ENCODE measurements at places on chromosomes 6 and 20.
A peak's percentile ranks its signal among the peaks of the same experiment; 100 is the strongest.

GRCh38 chr20:50498071-50498776 lies 12.0 kb upstream of the PTPN1 start:
- DNase-seq, result no peak

DNA sequence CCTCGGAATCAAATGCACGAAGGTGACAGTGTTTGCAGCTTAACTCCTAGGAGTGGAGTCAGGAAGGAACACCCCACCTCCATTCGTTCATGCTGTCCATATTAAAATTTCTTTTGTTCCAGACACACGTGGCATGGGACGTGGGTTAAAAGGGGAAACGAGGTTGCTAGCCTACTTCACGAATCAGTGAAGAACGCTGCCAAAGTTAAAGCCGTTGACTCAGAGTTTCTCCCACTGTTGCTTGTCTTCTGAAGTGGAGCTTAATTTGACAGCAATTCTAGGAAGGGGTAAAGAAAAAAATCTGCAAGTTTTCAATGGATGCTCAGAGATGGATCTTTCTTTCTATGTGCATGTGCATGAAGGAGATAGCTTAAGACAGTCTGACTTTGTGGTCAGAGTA lies 499.1 kb downstream of the CD83 start:
- DNase-seq, result no peak

- no peak for DNase-seq
These were observed 333.9 kb upstream of the CNR1 start for GRCh38 chr6:88499845-88500699.

GRCh38 chr6:135577059-135577538 lies 79.6 kb upstream of the AHI1 start:
- DNase-seq, result no peak

- DNase-seq, result no peak
These were observed 95.6 kb downstream of the OPRM1 start for GRCh38 chr6:154134471-154135147.

DNA sequence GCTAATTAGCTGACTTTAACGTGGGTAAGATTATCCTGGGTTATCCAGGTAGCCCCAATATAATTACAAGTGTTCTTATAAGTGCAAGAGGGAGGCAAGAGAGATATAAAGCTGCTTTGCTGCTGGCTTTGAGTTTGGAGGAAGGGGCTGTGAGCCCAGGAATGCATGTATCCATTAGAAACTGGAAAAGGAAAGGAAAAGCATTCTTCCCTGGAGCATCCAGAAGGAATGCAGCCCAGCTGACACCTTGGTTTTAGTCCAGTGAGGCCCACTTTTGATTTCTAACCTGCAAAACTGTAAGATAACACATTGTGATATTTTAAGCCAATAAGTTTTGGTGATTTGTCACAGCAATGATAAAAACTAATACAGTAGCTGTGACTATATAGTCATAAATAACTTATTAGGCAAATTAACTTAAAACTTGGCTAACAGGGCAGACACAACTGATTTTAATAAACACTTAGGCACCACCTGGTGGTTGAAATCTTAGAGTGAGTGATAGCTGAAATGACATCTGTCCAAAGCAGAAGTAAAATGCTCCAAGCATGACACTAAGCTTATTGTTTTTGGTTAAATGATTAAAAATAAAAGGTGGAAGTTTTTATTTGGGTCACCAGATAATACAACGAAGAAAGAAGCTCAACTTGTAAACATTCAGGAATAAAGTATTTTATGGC lies 35.6 kb downstream of the ADGRF4 start:
- DNase-seq, result no peak

DNA sequence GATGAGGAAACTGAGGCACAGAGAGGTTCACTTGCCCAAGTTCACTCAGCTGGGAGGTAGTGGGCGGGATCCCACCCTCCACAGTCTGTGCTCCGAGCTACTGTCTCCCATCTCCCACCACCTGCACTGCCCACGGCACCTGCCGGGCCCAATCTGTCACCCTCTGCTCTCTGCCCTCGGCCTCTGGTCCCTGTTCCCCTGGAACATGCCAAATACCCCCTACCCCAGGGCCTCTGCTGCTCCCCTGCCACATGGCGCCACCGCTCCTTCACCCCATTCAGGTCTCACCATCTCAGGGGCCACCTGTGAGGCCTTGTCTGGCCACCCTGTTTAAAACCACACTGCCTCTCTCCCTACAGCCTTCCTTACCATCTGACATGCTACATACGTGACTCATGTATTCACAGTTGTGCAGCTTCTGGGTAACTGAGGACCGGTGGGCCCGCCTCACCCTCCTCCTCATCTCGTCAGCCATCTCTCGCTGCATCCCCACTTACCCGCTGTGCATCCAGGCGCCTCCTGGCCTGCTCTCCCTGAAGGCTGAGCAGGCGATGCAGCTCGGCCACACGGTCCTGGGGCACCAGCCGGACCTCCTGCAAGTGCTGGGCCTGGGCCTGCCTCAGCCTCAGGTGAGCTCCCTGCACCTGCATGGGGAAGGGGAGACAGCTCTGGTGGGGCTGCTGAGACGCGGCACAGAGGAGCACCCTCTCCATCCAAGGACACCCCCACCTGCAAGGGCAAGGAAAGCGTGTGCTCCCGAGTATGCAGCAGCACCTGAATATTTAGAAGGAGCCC lies 50.6 kb downstream of the GINS1 start:
- DNase-seq, result no peak

DNA sequence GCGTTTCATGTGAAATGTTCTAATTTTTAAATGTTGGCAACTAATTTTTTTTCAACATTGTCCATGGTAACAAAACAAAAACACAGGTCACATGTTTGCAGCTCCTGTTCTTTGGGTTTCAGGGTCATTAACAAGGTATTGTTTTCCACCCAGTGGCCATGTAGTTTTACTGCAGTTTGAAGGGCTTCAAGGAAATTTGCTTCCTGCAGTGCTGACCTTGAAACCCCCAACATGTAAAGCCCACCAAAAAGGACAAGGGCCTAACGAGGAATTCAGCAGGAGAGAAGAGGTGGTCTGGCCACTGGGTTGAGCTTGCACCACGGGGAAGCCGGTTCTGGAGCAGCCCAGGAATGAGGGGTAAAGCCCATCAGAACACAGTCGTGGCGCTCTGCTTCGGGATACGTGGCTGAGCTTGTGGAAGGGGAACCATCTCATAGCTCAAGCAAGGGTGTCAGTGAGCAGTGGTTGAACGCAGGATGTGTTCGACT lies 13.9 kb upstream of the KLHL31 start:
- DNase-seq, result no peak

DNA sequence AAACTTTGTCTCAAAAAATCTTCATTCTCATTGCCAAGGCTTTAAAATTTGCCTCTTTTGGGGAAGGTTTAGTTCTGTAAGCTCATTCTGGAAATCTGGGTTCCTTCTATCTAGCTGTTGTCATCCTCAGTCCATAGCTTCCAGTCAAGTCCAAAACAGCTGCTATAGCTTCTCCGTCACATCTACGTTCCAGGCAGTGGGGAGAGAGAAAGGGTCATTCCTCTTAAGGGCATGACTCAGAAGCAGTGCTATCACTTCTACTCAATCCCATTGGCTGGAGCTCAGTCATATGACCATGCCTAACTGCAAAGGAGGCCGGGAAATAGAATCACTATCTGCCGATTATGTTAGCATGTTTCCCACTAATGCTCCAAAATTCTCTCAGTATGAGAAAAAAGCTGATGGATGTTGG lies 141.4 kb upstream of the PTPN1 start:
- peak; percentile 78 for DNase-seq

DNA sequence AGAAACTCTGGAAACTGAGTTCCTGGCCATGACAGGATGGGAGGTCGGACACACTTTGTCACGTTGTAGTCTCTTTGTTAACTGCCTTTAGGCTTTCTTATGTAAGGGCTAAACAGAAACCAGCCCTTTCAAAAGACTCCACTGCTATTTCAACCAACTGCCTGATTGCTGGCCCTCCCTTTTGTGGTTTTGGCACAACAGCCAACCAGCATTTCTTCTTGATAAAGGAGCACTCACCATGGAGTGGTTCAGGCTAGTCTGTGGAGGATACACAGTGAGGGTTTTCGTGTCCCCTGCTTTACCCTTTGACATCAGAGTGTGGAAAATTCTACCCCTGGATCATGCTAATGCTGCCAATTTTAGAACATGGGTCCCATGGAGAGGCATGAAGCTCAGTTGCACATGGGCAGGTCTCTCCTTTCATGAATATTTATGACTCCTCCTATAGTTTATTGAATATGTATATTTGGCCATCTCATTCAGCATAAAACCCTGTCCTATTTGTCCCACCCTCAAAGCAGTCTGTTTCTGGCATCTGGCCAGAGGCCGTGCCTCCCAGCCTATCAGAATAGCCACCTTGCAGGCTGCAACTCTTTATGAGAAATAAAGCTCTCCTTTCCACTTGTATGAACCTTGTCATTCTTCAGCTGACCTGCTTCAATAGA lies 148.3 kb downstream of the HS3ST5 start:
- DNase-seq, result no peak

- peak; percentile 7 for DNase-seq
These were observed 34.9 kb downstream of the C20orf203 start for GRCh38 chr20:32638848-32639247.

GRCh38 chr6:56528412-56528841 lies 114.3 kb downstream of the DST start:
- no peak for DNase-seq

GRCh38 chr6:149311766-149312165 lies 5.7 kb upstream of the TAB2 start:
- DNase-seq, result no peak

- no peak for DNase-seq
These were observed 2.6 kb upstream of the BPIFB4 start for GRCh38 chr20:33076662-33077372.

GRCh38 chr20:3603108-3603507 lies 60.1 kb downstream of the GFRA4 start:
- no peak for DNase-seq

DNA sequence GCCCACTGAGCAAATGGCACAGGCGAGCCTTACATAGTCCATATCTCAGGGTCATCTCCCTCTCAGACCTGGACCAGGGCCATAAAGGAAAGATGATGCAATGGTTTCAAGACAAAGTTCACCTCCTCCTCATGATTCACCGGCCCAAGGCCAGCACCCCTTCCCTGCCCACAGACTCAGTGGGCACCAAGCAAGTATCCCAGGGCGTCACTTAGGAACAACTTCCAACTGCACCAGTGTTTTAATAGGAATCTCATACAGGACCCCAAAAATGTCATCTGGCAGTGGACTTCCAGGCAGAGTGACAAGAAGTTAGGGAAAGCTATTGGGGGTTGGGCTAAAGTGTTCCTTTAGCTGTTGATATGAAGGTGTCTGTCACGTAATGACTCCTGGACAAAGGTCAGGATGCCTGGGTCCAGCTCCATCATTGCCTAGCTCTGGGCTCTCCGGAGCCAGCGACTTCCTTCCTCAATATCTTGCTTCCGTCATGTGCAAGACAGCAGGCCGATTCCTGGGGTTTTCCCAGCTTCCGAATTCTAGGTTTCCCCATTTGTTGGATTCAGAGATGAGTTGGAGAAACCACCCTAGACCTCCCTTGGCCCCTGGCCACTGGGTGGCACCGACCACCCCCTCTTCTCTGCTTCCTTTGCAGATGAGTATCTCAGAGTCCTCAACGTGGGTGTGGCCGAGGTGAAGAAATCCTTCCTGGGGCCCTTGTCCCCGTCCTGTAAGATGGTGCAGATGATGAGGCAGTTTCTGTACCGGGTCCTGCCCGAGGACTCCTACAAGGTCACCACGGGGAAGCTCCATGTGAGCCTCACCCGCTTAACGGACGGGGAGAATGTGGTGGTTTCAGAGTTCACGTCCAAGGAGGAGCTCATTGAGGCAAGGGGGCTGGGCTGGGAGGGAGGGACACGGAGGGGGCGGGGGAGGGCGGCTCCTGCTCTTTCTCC lies 21.1 kb downstream of the PNPLA1 start:
- no peak for DNase-seq

- no peak for DNase-seq
These were observed 52.3 kb downstream of the RNGTT start for GRCh38 chr6:88910922-88911778.

DNA sequence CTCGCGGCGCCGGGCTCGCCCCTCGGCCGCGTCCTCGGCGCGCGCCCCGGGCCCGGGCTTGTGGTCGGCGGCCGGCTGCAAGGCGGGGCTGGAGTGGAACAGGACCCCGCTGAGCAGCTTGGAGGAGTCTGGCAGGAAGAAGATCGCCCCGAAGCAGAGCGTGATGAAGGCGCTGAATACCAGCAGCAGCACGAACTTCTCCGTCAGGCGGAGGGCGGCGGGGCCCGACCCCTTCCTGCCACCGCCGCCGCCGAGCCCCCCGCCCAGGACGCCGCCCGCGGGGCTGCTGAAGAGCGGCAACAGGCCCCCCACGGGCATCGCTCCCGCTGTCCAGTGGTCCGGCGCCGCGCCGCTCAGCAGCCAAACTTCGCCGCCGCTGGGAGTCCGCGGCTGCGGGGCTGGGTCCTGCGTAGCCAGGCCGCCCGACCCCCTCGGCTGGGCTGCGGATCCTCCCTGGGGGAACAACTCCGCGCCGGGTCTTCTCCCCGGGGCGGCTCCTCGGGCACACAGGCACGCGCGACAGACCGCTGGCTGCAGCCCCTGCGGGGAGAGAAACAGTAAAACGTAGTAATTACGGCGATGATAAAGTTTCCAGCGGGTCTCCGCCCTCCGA lies 707 bp downstream of the MAN1A1 start:
- DNase-seq, result no peak

DNA sequence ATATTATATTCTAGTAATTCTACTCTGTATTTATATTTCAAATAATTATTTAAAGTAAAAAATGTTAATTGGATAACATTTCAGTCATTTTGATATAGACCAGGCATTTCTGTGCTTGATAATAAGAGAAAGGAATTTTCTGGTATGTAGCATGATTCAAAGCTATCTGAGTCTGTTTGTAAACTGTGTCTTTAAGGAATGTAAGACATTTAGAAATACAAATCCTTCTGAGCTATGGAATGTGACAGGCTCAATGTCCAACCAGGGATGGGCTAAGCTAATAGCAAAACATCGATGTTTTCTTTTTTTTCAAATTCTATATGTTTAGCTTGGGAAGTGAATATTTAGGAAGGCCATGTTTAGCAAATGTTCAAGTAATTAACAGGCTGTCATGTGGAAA lies 41.5 kb upstream of the FAM83B start:
- no peak for DNase-seq

DNA sequence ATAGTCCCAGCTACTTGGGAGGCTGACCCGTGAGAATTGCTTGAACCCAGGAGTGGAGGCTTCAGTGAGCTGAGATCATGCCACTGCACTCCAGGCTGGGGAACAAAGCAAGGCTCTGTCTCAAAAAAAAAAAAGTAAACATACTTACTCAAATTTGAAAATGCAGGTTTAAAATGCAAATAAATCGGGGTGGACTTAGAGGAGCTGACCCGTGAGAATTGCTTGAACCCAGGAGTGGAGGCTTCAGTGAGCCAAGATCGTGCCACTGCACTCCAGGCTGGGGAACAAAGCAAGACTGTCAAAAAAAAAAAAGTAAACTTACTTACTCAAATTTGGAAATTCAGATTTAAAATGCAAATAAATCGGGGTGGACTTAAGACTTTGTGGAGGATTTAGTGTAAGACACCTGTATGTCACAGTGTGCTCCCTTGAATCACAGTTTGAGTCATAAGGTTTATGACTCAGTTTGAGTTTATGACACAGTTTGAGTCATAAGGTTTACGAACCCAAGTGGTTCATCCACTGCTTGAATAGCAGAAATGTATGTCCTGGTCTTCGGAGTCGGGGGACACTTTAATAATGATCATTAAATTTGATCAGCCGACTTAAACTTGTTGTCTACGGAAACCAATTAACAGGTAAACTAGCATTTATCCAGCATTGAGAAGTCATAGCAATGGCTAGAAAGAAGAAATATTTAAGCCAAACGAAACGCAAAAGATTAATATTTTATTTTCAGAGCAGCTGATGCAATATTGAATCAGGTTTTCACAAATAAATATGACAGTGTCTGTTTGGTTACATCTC lies 6.8 kb upstream of the MRPS10 start:
- DNase-seq, result no peak

- no peak for DNase-seq
These were observed 6.4 kb downstream of the CHRNA4 start for GRCh38 chr20:63354636-63355350.
